Stimulated activated effector memory CD8-positive, alpha-beta T cell treated with anti-CD3 and anti-CD28 coated beads, Interleukin-12 subunit alpha, Interleukin-12 subunit beta, amount 100 ng/mL, for 72 hours (primary cell): ENCODE measurements at places on chromosomes 7 and 10.

GRCh38 chr10:92075829-92076228, 152.3 kb downstream of the BTAF1 start:
- DNase-seq: no peak

GRCh38 chr10:117945651-117946050, 101.1 kb downstream of the RAB11FIP2 start:
- no peak for DNase-seq

DNA sequence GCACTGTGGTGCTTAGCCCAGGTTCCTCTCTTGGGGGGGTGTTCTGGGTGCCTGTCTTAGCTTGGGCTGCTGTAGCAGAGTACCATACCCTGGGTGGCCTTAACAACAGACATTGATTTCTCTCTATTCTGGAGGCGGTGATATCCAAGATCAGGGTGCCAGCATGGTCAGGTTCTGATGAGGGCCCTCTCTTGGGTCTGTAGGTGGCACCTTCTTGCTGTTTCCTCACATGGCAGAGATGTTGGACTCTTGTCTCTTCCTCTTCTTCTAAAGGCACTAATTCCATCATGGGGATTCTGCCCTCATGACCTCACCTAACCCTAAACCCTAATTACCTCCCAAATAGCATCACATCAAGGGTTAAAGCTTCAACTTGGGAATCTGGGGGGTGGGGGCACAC, 19.9 kb upstream of the CRHR2 start:
- DNase-seq: no peak

DNA sequence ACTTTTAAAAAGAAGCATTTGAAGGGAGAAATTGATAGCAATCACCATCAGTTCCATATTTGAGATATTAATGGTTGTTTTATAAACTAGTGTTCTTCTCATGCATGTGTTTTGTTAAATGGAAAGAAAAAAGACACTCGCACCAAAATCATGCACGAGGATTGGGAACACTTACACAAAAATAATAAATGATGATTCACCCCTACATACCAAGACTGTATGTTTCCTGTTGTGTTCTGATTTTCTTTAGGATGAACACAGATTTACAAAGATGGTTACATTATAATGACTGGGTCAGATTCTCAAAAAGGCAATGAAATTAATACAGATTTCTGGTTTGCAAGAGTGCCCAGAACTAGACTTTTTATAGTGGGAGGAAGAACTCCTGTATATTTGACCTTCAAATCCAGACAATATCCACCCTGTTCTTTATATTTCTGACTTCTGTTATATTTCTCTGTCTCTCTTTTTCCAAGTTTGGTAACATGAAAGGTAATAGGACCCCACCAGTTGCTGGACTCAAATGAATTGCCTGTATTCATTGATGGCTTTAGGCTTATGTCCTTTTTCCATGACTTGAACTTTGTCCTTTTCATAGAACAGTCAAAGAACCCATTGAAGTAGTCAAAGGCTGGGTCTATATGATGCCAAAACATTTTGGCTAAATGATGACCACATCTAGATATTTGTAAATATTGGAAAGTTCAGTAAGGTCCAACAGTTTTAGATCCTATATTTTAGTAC, 54.4 kb downstream of the SEMA3A start:
- DNase-seq: no peak

DNA sequence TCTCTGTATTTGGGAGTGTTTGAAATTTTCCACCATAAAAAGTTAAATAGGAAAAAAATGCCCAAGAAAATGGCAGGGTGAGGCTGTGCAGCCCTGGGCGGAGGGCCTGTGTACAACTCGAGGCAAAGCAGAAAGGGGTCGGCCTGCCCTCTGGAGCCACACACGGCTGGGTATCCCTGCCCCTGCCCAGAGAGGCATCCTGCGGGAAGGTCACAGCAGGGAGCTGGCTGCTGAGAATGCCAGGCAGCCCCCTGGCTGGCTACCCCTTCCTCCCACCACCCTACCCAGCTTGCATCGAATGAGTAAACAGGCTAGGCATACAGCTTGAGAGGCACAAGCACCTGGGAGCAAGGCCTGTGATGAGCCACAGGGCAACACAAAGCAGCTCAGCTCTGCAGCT, 46.1 kb downstream of the CAMK2B start:
- no peak for DNase-seq

- DNase-seq: no peak
These were observed 2.5 kb downstream of the SLK start for GRCh38 chr10:103969436-103969835.

DNA sequence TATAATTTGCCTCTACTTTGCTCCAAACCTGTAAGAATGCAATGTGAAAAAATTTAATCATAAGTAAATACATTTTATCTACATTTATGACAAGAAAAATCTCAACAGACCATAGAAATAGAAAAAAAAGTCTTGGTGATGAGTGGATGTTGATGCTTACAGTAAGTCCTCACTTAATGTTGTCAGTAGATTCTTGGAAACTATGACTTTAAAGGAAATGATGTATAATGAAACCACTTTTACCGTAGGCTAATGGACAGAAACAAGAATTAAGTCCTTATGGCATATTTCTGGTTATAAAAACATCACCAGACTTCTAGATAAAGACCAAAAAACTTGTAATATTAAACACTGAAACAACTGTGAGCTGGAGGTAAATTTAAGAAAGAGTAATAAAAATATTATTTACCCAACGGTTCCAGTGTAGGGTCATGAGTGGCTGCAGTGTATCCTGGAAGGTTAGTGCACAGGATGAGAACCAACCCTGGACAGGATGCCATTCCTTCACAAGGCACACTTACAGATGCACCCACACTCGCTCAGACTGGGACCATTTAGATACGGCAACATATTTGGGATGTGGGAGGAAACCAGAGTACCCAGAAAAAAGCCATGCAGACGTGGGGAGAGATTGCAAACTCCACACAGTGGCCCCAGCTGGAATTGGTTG, 76.3 kb downstream of the GLCCI1 start:
- DNase-seq: no peak

DNA sequence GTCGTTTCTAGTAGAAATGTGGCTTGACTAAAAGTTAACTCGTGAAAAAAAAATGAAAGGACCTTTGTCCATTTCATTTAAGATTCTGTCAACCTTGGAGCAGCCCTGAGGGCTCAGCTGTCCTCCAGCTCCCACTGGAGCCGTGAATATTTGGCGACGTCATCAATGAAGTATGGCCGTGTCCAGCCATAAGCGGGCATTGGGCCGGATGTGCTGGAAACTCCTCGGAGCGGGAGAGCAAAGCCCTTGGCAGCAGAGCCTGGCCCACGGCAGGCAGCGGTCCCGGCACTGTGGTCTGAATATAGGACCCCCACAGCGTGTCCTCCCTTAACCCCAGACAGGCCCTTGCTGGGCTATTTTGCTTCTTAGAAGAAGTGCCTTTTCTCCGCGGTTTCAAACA, 50.0 kb downstream of the JAKMIP3 start:
- DNase-seq: no peak

GRCh38 chr10:13039761-13040160, 38.2 kb upstream of the CCDC3 start:
- DNase-seq: no peak

GRCh38 chr10:96555330-96555729, 31.5 kb downstream of the TM9SF3 start:
- no peak for DNase-seq

DNA sequence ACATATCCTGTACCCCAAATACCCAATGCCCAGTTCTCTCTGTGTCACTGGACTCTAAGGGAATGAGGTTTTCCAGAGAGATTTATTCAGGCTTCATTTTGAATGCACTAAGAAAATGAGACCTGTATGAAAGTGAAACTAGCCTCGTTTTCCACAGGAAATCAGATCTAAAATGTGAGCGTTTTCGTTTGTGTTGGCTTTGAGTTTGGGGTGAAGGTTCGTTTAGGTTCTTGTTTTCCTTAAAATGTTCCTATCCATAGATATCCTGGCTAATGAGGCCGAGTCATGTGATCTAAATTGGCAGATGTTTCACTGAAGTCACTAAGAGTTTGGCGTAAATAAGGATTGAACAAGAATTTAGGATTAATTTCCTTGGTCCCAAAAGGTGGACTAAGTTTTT, 90.9 kb upstream of the BMPER start:
- no peak for DNase-seq

DNA sequence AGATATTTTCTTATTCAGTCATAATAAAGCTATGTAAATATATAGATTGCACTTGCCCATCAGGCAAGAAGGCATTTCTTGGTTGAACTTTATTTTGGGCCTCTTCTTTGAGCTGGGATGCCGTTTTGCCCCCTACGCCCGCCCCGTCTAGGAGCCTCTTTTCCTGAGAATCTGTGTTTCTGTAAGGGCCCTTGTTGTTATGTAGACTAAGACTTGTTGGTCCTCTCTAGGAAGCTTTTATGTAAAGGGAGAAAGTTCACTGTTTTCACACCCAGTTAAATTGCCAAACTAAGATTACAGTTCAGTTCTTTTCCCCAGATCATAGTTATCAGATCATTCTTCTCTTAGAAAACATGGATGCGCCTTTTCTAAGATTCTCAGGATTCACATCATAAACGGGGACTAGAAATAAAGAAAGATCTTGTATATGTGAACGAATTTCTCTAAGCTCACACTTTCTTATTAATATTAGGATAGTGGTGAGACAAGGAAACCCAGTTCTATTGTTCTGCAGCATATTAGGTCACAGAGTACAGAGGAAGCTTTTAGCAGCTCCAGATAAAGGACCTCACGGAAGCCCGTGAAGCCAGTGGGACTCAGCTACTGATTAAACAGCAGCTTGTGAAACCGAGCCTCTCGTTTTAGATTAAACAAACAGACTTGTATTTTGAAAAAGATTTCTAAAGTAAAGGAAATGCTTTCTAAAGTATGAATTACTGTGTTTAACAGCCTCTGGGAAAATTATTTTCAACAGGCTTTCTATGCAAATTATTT, 3.8 kb downstream of the LMTK2 start:
- no peak for DNase-seq

DNA sequence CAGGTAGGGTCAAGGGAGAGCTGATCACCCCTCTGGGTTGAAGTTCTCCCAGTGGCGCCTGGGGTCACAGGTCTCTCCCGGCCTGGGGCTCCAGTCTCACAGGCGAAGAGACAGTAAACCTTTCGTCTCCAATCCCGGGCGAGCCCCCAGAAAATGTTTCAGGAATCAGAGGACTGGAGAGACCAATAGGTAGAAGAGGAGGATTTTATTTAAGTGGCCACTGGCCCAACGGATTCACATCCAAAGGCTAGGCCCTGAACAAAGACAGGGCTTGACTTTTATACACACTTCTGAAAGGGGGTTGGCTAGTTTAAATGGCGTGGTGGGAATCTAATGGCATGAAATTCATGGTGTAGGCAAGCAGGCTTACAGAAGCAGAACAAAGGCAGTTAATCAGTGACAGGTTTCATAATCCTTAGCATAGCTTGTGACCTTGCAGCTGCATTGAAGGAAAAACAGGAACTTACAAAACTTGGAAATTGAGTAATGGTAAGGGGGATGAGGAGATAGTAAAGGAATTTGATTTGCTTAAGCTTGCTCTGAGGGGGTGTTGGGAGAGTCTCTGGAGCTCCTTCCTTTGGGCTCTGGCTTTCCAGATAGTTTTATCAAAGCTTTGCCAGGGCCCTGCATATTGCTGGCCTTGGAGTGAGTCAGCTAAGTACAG, 105.5 kb downstream of the TRIM24 start:
- no peak for DNase-seq

- no peak for DNase-seq
These were observed 208.6 kb downstream of the LHFPL3 start for GRCh38 chr7:104536956-104537355.

DNA sequence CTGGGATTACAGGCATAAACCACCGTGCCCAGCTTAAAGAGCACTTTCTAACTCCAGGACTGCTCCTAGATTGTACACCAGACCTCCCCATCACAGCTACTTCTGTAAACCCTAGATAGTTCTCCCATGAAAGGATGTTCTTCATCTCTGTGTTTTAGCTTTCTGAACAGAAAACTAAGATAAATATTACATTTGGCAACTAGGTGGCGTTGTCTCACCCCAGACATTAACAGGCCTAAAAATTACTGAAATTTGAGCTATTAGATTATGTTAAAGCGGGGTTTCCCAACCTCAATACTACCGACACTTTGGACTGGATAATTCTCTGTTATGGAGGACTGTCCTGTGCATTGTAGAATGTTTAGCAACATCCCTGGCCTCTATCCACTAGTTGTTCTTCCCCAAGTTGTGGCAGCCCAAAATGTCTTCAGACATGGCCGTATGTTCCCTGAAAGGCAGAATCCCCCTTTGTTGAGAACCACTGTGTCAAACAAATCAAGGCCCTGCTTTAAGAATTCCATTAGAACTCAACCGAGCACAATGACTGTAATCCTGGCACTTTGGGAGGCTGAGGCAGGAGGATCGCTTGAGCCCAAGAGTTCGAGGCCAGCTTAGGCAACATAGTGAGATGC, 19.1 kb downstream of the ATOH7 start:
- DNase-seq: no peak

DNA sequence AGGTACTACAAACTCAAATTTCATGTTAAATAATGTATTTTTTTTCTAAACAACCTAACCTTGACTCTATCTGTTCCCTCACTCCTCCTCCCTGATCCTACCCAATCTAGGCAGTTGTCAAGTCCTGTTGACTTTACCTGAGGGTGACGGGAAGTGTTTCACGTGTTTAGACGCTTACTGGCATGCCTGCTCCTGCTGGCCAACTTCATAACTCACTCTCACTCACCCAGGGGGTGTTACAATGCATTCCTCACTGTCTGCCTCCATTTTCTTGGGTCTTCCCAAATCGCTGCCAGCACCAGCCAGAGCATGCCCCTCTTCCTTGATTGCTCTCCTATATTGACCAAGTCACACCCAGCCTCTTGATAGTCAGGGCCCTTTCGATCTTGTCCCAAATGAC, 28.3 kb downstream of the CRCP start:
- DNase-seq: no peak

DNA sequence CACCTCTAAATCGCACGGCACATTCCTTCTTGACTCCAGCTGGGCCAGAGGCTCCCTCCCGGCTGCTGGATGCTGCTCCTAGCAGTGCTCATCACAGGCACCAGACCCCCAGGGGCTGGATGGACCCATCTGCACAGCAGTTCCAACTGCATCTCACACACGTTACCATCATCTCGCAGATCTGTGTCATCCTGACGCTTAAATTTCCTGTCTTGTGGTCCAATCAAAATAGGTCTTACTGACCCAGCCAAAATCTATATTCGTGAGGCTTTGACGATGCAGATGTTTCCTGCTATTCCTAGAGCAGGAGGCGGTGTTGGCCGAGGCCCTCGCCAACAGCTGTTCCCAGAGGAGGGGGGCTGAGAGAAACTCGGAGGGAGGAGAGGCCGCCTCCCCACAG, 108.0 kb downstream of the MKI67 start:
- no peak for DNase-seq

- DNase-seq: no peak
These were observed 1.0 kb downstream of the PDE1C start for GRCh38 chr7:32069116-32069650.
